ENCODE measurements at places on chromosomes 3 and 15.

DNA sequence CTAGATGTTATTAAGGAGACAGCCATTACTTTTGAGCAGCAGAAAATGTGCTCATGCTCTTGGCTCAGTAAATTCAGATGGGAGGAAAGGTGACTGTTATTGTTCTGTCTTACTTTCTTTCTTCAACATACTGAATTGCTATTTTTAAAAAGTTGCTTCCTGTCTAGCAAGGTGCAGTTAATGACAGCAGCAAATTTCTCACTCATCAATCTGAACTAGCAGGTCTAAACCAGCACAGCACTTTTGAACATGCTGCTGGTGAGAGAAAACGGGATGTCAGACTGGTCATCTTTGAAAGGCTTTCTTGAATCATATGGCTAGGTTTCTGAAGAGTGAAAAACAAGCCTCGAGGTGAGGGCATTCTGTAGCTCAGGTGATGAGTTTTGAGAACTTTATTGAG lies 384.7 kb downstream of the MFSD1 start:
- DNase-seq: no peak

GRCh38 chr15:52191207-52191606 lies at the start of gene GNB5:
Gene GNB5, minus strand, starts transcription at chr15:52191392. Its CDS starts 6,716 bp downstream, at chr15:52184676.
- DNase-seq: no peak

- DNase-seq: no peak
Observed at GRCh38 chr3:155079746-155080487, at the start of gene MME. Gene MME, plus strand, starts transcription at chr3:155080319. Its CDS starts 3,849 bp downstream, at chr3:155084168.

GRCh38 chr3:101836652-101837598 lies 12.4 kb upstream of the NFKBIZ start:
- no peak for DNase-seq

GRCh38 chr3:143201870-143202752 lies 82.5 kb downstream of the CHST2 start:
- DNase-seq: no peak

- DNase-seq: no peak
Observed at GRCh38 chr15:36498916-36499315, 80.5 kb upstream of the CDIN1 start.

- DNase-seq: no peak
Observed at GRCh38 chr15:70525551-70525950, 237.8 kb downstream of the UACA start.
